ENCODE measurements at places on chromosomes 7 and 10.
A peak's percentile ranks its signal among the peaks of the same experiment; 100 is the strongest.

- DNase-seq, result peak; percentile 84
Observed at GRCh38 chr10:70575874-70576802, 26.4 kb downstream of the PRF1 start.

- no peak for DNase-seq
Observed at GRCh38 chr10:66519616-66520015, 406.2 kb upstream of the LRRTM3 start.

- no peak for DNase-seq
Observed at GRCh38 chr7:28684650-28685241, 272.4 kb downstream of the CREB5 start.

GRCh38 chr10:116269619-116270018 is 3.4 kb downstream of the GFRA1 start:
- DNase-seq, result no peak

DNA sequence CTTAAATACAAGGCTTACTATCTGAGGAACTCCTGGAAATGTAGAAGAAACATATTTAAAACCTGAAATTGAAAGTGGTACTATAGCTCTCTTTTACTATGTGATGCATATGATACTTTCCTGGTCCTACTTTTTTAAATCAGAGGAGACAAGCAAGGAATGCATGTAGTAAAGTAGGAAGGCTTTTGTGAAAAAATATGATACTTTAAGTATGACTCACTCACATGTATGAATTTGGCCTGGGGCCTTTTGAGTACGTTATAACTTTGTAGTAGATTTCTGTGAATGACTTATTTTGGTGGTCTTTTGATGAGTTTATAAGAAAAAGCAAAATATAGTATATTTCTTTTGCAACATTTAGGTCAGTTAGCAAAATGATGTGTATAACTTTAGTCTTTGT is 53.8 kb downstream of the TAX1BP1 start:
- DNase-seq, result no peak

GRCh38 chr7:15219758-15220157 is 317.2 kb upstream of the DGKB start:
- DNase-seq, result no peak

DNA sequence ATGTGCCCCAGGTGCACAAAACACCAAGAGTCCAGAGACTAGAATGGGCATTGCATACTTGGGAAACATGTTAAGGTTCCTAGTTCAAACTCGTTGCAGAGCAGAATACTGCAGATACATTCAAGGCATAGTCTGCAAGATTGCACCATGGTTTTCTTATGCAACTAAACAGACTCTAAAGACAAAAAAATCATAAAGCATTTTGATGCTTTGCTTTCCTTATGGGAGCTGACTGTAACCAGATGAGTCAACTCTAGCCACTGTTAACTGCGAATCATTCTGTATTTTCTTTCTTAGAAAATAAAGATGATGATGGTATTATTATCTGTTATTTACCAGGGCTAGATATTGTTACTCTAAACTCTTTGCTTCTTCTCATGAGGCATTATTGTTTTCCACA is 19.7 kb downstream of the TRUB1 start:
- DNase-seq, result peak; percentile 19

DNA sequence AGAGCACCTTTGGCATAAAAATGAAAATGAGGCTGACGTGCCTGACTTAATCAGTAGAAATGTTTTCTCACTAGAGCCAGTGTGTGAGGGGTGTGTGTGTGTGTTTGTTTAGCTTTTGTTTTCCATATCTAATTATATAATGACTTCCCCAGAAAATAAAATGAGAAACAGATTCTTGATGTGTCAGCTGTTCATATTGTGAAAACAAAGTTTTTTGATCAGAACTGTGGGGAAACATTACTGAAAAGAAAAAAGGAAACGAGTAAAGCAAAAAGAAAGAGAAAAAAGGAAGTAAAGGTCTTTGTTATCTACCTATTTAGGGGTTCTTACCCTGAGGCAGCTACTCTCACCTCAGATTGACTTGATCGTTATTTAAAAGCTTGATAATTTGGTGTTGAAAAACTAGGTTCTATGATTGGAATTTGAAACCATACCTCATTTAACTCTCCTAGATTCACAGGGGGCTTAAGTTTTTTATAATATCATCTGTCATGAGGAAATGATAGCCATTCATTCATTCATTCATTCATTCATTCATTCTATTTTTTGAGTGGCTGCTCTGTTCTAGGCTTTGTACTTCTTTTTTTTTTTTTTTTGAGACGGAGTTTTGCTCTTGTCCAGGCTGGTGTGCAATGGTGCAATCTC is 58.0 kb downstream of the CREM start:
- DNase-seq, result no peak

DNA sequence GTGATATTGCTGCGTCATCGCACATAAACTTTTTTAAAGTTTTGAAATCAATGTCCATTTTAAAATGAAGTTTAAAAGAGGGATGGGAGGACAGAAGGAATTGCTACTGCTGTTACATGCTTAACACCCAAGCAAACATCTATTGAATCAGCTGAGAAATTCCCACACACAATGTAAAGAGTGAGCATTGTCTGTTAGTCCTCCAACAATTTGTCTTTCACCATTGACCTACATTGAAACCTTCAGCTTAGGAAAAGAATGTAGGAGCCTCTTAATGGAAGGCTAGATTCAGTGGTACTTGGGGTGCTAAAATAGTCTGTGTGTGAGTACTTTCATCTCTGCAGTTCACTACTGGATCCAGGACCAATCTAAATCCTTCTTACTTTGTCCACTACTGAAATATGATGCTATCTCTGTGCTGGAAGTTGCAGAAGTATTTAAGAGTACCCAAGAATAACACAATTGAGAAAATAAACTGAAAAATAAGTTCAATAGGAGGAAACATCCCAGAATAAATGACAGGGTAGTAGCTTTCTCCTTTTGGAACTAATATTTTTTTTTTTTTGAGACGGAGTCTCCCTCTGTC is 23.8 kb upstream of the FBXW4 start:
- no peak for DNase-seq

DNA sequence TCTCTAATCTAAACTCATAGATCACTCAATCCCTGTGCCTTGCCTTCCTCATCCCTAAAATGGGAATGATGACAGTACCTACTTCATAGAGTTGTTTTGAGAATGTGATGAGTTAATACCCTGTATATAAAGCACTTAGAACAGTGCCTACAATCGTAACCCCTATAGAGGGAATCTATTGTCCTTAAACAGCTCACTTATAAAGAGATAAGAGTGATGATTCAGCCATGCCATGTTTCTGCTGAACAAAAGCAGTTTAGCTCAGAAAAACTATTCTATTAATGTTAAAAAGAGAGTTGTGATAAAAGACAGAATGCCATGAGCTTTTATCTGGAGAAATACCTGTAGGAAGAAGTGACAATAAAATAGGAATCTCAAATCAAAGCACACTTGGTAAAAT is 63.6 kb downstream of the CUBN start:
- DNase-seq, result no peak

GRCh38 chr7:27661811-27662489 is 733 bp downstream of the HIBADH start:
- peak; percentile 31 for DNase-seq

DNA sequence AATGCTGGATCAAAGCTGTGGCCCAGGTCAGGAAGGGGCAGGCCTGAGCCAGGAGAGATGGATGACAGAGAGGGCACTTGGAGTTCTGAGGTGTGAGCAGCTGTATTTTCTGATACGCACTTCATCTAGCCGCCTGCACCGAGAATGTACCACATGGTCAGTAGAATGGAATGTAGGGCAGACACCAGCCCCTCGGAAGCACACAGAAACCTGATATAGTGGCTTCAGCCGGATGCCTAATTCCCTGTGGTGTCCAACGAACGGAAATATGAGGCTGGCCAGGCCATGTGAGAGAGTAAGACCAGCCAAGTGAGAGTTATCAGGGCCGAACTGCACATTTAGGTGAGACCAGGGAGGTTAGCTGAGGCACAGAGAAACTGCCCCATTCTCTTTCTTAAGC is 46.7 kb upstream of the PLCE1 start:
- no peak for DNase-seq

- no peak for DNase-seq
Observed at GRCh38 chr10:24310104-24310503, 101.2 kb downstream of the KIAA1217 start.
